Cortex of kidney (tissue), 1 donor: ENCODE measurements at places on chromosomes 5 and 9.

DNA sequence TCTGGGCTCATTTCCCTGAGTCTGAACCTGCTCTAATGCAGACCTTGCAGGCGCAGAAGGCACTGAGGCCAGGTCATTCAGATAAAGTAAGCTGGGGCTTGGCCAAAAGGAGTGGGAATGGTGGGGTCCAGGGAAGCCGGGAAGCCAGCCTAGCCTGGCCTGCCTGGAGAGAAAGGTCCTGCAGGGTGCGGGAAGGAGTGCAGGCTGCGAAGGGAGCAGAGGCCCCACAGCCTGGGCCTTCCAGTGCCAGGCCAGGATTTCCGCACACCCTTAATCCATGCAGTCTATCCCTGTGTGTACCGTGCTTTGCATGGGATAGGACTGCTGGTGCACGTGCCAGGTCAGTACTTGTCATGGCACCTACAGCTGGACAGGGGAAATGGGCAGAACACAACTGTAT lies 3.6 kb upstream of the STING1 start:
- no peak for DNase-seq

GRCh38 chr5:94281236-94281801 lies 337.1 kb downstream of the KIAA0825 start:
- DNase-seq: no peak

- no peak for DNase-seq
Observed at GRCh38 chr9:27943501-27943900, 370.2 kb upstream of the C9orf72 start.

- DNase-seq: no peak
Observed at GRCh38 chr5:322281-322941, 897 bp downstream of the AHRR start.

GRCh38 chr5:11301171-11301570 lies 540.1 kb upstream of the DAP start:
- DNase-seq: no peak
